ENCODE measurements at places on chromosomes 11 and 22. TPM values are rescaled to one million over a fixed set of nuclear protein-coding genes. Genes with fewer than 3 reads are reported as not detected.

PANX3 gene
- total RNA-seq = not detected

YPEL1 gene
- total RNA-seq = 5.1 TPM

OSM gene
- not detected for total RNA-seq

NPAS4 gene
- not detected for total RNA-seq

APOL4 gene
- total RNA-seq = 2.4 TPM

THY1 gene
- 0.28 TPM for total RNA-seq

All from dermis blood vessel endothelial cell (primary cell).